ENCODE measurements at places on chromosomes 11 and 22. TPM values are rescaled to one million over a fixed set of nuclear protein-coding genes. Genes with fewer than 3 reads are reported as not detected.

DNA sequence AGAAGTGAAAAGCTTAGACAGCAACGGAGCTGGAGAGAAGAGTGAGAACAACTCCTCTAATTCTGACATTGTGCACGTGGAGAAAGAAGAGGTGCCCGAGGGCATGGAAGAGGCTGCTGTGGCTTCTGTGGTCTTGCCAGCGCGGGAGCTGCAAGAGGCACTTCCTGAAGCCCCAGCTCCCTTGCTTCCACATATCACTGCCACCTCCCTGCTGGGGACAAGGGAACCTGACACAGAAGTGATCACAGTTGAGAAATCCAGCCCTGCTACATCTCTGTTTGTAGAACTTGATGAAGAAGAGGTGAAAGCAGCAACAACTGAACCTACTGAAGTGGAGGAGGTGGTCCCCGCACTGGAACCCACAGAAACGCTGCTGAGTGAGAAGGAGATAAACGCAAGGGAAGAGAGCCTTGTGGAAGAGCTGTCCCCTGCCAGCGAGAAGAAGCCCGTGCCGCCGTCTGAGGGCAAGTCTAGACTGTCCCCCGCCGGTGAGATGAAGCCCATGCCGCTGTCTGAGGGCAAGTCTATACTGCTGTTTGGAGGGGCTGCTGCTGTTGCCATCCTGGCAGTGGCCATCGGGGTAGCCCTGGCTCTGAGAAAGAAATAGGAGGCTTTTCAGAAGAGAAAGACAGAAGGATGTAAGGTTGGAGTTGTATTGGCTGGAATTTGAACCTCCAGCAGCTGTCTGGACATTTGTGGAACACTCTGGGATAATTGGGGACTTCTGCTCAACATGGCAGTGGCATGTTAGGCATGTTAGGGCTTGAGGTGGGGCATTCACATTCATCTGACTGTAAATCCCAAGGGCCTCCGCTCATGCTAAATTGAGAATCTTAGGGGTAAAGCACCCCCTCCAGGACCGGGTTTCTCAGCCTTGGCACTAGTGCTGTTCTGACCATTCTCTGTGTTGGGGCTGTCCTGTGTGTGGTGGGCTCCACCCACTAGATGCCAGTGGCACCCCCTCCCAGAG is 47.1 kb downstream of the BID start:
- no peak overlapping the region for H3K4me3 ChIP-seq
- H3K4me1 ChIP-seq: peaks cover 10% of the 10 kb centered on the region
- H3K27me3 ChIP-seq: no peaks in the 10 kb centered on the region
- peak overlapping the region; percentile 11 for H3K27ac ChIP-seq
- no peak for DNase-seq

DNA sequence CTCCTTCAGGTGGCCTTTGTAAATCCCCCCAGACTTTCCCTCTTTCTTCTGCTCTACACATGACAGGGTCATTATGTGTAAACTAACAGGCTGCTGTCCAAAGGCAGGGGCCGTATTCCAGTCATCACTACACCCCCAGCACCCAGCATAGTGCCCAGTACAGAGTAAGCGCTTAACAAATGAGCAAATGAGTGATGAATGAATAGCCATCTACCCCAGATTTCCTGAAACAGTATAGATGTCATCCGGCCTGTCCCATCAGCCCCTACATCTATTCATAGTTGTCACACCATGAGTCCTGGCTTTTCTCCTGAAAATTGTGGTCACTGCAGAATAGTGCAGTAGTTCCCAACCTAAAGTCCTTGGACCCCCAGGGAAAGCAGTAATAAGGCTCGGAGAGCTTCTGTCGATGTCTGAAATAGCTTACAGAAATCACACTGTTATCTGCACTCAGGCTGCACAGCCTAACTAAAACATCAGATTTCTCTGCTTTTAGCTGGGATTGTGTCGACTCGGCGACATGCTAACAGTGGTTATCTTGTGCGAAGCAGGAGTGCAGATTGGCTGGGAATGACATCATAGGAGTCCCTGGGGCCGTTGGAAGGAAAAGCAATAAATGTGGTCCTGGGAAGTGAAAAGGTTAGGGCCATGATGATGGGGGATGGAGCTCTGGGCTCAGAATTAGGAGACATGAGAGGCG is 143.8 kb upstream of the NECTIN1 start:
- H3K36me3 ChIP-seq: no peaks in the 10 kb centered on the region
- no peak overlapping the region for H3K4me3 ChIP-seq
- no peak overlapping the region for H3K27ac ChIP-seq
- DNase-seq: no peak
- peaks cover 4% of the 10 kb centered on the region for H3K27me3 ChIP-seq

GRCh38 chr22:35599364-35599763 is 17.8 kb downstream of the MB start:
- DNase-seq: no peak
- no peak overlapping the region for H3K27ac ChIP-seq
- no peaks in the 10 kb centered on the region for H3K4me1 ChIP-seq
- H3K4me3 ChIP-seq: no peak overlapping the region
- no peaks in the 10 kb centered on the region for H3K36me3 ChIP-seq

DNA sequence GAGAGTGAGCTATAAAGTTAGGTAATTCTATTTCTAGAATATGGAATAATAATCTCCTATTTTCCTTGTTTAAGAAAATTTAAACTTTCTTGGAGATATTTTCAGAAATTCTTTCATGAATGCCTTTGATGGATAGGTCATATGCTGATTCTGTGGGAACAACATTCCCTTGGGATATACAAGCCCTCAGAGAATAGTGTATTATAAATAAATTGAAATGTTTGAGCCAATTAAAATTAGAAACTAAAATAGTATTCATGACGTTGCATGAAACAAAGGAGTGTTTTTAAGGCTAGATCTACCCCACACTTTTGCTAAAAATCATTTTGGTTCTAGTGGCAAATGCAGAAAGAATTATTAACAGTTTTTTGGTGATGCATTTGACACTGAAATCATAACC is 269.3 kb upstream of the ANO3 start:
- no peak for DNase-seq
- no peaks in the 10 kb centered on the region for H3K36me3 ChIP-seq
- no peak overlapping the region for H3K4me3 ChIP-seq
- H3K4me1 ChIP-seq: no peaks in the 10 kb centered on the region

Gene LRP4
- 0.02 TPM for total RNA-seq

Gene SYT13
- not detected for total RNA-seq

GRCh38 chr11:90855531-90855930 is 632.7 kb upstream of the CHORDC1 start:
- H3K27me3 ChIP-seq: no peaks in the 10 kb centered on the region
- H3K27ac ChIP-seq: no peak overlapping the region
- no peak overlapping the region for H3K4me3 ChIP-seq
- no peak for DNase-seq

Measured in activated CD4-positive, alpha-beta T cell treated with anti-CD3 and anti-CD28 coated beads for 36 hours (primary cell).